ENCODE measurements at places on chromosomes 6 and 20.

DNA sequence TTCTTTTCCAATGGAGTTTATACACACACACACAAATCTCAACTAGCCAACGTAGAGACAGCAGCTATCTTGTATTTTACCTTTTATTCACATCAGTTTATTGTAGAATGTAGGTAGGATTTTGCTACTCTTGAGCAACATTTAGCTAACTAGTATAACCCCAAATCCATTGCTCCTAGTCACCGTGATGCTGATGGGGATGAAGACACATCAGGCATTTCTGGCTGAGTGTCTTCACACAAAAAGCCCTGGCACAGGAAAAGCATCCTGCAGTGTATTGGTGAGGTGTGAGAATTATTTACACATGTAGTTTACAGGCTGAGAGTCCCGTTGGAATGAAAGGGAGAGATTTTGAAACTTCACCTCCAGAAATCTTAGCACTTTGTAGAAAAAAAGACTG is 65.9 kb upstream of the FBXL4 start:
- DNase-seq: no peak

DNA sequence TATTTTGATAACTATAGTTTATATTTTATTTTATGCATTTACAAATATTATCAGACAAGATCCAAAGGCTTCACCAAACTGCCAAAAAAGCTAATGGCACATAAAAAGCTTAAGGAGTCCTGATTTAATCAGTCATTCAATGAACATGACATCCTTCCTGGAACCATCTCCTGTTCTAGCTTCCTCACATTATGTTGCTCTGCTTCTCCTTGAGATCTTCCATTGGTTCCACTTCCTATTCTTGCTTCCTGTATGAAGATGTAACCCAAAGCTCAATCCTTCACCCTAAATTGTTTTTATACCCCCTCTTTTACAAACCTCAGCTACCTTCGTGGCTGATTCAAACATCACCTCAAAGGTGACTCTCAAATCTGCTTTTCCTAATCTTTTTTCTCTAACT is 4.5 kb upstream of the BRD2 start:
- DNase-seq: no peak

- DNase-seq: no peak
Measured at GRCh38 chr6:168526841-168527281, 85.9 kb downstream of the SMOC2 start.

DNA sequence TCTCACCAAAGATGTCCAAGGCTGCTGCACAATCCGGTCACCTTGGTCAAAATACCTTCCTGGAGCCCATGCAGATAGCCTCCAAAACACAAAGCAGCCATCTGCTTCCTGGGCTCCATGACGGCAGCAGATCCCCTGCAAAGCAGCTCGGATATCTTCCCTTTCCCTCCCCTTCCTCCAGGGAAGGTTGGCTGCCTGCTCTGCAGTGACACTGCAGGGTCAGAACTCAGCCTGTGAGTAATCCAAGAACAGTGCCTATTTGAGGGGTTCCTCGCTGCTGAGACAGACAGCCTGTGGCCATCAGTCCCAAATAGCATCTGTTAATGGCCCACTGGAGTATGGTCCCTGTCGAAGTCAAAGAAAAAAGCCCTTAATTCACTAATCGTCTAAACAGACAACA is 270.8 kb downstream of the PREX1 start:
- no peak for DNase-seq

- no peak for DNase-seq
Measured at GRCh38 chr6:162751211-162751859, 23.6 kb downstream of the PACRG start.

GRCh38 chr6:140027219-140027618 is 652.8 kb upstream of the CITED2 start:
- DNase-seq: no peak

DNA sequence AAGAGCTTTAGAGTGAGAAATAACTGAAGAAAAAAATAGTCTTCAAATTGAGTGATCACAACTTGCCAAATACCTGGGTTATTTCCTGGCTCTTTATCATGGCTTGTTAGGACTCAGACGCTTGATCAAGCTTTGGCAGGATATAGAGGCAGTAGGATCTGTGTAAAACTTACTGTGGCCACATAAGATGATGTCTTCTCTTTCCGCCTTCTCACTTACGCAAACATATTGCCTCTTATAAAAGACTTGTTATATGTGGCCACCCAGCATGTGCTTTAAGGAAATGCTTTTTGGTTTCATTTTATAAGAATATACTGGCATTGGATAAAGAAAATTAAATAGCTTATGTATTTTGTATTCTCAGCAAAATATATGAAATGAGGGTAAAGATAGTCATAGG is 101.8 kb upstream of the AKIRIN2 start:
- DNase-seq: no peak

DNA sequence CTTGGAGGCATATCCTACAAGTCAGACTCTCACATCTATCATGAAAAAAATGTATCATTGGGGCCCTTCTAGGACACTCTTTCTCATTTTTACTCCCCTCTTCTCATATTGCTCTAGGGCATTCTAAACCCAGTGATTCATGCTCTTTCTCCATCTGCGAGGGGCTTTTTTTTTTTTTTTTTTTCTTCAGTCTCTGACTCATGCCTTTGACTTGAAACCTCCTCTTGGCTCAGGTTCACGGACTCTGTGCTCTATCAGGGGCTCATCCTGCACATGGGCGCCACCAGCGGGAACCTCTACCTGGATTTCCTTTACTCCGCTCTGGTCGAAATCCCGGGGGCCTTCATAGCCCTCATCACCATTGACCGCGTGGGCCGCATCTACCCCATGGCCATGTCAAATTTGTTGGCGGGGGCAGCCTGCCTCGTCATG is 17.8 kb downstream of the SLC22A1 start:
- peak; percentile 29 for DNase-seq

- peak; percentile 33 for DNase-seq
Measured at GRCh38 chr6:39215640-39216158, 13.6 kb downstream of the KCNK5 start.

DNA sequence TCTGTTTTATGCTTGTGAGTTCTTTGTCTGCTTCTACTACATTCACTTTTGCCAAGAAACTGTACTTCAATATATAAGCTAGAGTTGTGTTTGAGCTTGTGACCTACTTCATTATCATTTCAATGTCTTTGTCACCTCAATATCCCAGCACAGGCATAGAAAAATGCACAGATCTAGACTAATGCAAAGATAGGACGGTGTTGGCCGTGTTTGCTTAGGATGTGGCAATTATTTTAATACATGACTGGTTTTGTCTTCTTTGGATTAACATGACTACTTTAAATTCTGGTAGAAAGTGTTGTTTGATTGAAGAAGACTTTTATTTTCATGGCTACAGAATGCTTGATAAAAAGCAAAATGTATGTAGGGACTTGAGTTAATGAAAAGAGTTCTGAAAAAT is 1075.0 kb upstream of the GJE1 start:
- DNase-seq: no peak

DNA sequence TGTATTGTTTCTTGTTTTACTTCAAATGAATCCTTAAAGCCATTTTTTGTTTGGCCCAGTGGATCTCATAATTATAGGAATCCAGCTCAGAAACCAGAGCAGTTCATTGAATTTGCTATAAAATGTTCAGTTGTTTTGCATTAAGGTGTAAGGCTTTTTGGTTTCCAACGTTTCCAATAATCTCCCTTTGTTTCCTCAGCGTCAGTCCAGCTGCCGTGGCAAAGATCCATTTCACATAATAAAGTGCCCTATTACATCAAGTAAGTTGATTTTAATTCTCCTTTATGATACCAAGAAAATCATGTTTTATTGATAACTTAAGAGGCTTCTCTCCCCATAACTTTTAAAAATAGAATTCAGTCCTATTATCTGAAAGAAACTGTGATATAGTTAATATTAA is 472.6 kb downstream of the UTRN start:
- DNase-seq: no peak

DNA sequence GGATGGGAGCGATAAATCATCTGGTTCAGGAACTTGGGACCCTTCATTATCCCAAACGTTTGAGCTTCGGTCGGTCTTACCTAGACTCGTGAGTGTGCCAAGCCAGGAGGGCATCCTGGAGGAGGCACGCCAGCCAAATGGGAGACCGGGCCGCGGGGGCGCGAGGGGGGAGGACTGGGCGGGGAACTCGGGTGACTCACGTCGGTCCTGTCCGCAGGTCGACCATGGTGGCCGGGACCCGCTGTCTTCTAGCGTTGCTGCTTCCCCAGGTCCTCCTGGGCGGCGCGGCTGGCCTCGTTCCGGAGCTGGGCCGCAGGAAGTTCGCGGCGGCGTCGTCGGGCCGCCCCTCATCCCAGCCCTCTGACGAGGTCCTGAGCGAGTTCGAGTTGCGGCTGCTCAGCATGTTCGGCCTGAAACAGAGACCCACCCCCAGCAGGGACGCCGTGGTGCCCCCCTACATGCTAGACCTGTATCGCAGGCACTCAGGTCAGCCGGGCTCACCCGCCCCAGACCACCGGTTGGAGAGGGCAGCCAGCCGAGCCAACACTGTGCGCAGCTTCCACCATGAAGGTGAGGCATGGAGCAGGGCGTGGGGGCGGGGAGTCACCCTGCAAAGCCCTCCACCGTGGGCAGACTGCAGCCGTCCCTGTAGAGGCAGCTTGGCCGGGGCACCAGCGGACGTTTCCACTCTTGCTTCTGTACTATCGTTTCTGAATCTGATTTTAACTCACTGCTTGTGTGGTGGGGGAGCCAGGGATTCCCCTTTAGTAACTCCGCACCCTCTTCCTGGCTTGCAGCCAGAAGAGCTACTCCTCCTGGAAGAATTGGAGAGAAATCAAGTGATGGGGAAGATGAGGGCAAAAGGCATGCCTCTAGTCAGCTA is 2.7 kb downstream of the BMP2 start:
- DNase-seq: no peak

DNA sequence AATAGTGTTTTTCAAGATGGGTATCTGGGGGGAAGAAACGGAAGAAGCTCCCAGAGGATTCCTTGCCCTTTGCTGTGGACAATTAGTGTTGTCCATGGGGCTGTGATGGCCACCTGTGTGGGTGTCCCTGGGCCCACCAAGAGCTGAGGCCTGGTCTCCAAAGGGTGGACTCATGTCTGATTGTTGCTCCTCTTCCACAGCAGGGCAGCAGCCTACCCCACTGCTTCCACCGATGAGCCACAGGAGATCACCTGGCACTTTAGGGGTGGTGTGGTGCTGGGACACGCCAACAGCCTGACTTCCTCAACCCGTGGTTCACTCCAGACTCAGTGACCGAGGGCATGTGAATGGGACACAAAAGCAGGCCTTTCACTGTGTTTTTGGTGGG is 25.1 kb downstream of the PRPH2 start:
- no peak for DNase-seq

GRCh38 chr6:135311446-135312200 is 130.5 kb downstream of the MYB start:
- DNase-seq: no peak

- DNase-seq: no peak
Measured at GRCh38 chr20:47672886-47673670, 112.2 kb downstream of the SULF2 start.

DNA sequence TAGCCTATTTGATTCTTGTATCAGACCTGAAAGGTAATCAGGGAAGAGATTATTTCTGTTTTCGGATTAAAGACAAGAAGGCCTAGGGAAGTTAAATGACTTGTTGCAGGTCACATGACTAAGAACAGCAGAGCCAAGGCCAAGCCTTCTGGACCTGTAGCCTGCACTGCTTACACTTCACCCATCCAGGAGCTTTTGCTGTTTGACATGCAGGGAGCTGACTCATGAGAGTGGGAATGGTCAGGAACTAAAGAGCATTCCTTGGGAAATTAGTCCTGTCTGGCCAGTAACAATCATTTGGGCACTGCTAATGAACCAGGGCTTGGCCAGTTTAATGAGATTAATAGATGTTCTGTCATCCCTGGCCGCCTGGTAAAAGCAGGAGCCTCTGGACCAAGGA is 46.8 kb downstream of the EIF2S2 start:
- DNase-seq: no peak

DNA sequence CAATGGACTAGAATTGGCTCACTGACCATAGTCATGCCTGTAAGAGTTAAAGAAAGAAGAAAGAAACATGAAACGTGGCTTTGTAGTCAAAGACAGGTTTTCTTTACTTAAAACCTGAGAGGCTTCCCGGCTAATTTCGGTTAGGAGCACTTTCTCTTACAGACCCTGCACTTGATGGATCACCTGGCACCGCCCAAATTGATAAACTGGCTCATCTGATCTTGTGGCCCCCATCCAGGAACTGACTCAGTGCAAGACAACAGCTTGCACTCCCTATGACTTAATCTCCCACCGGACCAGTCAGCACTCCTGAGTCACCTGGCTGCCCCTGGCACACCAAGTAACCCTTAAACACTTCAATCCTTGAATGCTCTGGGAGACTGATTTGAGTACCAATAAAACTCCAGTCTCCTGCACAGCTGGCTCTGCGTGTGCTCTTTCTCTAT is 12.3 kb downstream of the TMEM14B start:
- DNase-seq: peak; percentile 22

GRCh38 chr6:152296648-152297376 is 340.4 kb downstream of the SYNE1 start:
- no peak for DNase-seq

- no peak for DNase-seq
Measured at GRCh38 chr6:157648561-157648960, 174.5 kb upstream of the SNX9 start.

DNA sequence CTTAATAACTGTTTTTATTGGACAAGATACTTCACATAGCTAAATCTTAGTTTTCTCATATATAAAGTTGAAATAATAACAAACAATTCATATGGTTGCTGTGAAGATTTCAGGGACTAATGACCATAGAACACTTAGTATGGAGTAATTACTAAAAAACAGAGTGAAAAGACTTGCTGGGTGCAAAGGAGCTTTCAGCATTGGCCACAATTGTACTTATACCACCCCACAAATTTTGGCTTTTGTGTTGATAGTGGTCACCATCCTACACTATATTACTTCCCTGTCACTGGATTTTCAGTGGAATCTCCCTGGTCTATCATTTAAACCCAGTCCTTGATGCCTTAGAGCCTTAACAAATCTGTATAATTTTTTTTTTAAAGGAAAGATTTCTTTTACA is 398.6 kb upstream of the EPHA7 start:
- DNase-seq: no peak

DNA sequence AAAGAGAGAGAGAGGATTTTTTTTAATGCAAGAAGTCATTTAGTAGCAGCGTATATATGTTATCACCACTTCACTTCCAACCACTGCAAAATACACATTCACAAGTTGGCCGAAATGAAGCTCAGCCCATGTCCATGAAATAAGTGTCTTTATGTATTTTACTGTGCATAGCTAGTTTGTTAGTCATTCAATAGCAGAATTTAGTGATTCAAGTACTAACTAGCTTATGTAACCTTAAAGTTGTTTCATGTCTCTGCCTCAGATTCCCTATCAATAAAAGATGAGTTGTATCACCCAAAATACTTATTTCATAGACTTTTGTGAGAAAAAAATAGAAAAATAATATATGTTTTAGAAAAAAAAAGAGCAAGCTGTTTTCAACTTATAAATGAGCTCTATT is 153.7 kb upstream of the PRDM1 start:
- no peak for DNase-seq

Measured in activated CD4-positive, alpha-beta T cell treated with anti-CD3 and anti-CD28 coated beads, Interleukin-10, Interleukin-2, amounts not matched to agents 100 ng/mL and 50 ng/mL, durations not matched to agents 16 hours and 8 hours (primary cell).